ENCODE measurements at places on chromosomes 11 and 22.

- no peak for DNase-seq
Measured at GRCh38 chr11:9990221-9990973, 303.6 kb downstream of the SBF2 start.

GRCh38 chr11:2377511-2378443, 667 bp downstream of the CD81 start:
- DNase-seq, result no peak

- no peak for DNase-seq
Measured at GRCh38 chr22:28857288-28857687, 26.1 kb upstream of the ZNRF3 start.

DNA sequence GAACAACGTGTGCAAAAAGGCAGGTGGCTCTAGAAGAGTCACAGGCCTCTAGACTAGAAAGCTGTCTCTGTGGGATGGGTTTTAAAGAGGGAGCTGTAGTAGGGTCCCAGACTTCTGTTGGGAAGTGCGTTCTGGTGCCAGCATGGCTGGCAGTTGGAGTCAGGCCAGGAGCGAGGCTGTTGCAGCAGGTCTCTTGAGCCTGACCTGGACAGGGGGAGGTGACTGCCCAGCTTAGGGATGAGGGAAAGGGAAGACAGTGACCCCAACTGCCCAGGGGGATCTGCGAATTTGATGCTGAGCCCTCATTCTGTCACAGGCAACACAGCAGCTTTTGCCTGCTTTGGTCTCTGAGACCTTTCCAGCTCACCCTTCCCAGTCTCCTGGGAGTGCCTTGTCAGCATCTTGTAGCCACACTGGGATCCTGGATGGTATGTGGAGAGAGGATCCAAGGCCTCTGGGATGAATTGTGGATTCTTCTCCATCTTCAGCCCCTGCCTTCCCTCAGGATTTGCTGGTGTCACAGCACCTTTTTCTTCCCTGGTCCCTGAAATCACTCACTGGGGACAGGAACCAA, 3.4 kb downstream of the TSKU start:
- no peak for DNase-seq

- no peak for DNase-seq
Measured at GRCh38 chr22:29396126-29396525, 7.8 kb upstream of the AP1B1 start.

DNA sequence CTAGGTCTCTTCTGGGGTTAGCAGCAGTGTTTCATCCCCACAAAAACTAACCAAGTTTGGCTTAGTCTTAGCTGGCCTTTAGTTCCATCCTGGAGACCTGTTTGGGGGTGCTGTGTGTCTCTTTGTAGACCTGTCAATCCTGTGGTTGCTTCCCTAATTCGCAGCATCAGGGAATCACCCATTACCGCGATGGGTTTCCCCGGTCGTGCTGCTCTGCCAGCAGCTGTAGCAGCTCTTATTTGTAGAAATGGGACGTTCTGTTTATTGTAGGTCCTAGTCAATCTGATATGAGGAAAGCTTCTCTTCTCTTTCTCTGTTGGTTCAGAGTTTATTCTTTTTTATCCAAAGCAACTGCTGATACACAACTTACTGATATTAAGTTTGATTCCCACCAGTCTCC, 91.6 kb downstream of the CECR2 start:
- no peak for DNase-seq

DNA sequence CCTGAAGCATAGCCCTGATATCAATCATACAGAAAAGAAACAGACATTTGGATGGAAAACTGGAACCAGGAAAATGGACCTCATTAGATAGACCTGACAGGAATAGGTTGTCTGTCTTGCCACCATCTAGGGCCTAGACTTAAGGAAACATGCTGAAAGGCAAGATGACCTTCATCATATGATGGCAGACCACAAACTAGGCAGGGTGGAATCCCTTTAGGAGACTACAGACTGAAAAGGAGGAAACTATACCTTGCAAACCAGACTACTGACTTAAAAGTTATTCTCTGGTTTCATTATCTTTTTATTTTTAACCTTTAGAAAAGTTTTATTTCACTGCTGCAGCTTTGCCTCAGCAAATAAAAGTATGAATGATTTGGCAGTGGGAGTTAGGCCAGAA, 20.3 kb downstream of the SBF2 start:
- DNase-seq, result no peak

GRCh38 chr11:60912851-60913528, 968 bp upstream of the TMEM109 start:
- no peak for DNase-seq

GRCh38 chr11:32874132-32874531, 18.5 kb upstream of the QSER1 start:
- DNase-seq, result no peak

DNA sequence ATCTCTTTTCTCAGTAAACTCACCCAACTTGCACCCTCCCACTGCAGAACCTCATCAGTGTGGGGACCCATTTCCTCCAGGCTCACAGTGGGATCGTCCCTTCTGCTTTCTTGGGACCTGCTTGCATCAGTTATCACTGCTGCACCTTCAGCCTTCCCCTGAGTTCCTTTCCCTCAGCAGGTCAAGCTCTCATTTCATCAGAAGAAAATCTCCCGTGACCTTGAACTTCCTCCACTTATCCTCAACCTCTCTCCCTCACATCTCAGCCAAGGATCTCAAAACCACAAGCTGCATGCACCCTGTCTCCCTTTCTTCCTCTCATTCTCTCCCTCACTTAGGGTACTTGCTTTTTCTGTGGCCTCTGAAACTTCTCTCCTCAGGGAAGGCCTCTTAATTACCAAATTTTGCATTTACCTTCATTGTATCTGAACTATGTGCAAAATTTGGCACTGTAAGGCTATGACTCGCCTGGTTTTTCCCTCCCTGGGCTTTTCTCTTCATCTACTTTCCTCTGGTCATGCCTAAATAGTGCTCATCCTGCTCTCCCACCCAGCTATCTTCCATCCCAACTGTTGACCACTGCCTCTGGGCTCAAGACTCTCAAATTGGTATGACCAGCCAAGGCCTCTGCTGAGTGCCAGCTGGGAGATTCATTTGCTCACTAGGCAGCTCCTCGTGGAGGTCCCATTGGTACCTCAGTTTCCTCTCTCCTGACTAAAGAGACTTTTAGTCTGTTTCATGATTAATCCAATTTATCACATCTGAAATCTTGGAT, 2.7 kb upstream of the RCE1 start:
- DNase-seq, result no peak

DNA sequence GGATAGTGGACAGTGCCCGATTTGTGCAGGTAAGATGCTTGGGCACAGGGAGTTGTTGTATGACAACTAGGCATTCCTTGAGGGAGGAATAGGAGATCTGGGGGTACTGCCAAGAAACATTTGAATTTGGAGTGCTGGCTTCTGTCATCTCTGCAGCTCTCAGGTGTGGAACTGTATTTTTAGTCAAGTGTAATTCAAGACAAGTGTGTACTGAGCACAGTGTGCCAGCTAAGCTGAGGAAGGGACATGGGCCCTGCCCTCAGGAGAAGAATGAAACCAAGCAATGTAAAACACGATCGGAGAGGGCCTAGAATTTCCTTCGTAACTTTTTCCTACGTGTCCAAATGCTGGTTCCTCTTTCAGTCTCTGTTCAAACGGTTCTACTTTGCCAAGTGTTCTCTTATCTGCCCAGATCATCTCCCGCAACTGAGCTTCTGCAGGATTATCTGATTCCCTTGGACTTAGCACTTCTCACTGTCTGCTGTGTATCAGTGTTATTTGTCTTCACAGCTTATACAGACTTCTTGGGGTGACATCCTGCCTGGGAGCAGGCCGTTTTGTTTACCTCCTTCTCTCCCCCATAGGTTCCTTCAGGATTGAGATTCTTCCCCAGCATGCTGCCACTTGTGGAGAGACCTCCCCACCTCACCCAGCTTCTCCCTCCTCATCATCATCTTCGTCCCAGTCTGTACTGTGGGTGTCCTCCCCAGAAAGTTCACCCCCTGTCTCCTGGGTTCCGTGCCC, 27.6 kb downstream of the ART5 start:
- no peak for DNase-seq

GRCh38 chr11:43947003-43947500, 4.6 kb downstream of the C11orf96 start:
- peak; percentile 8 for DNase-seq

DNA sequence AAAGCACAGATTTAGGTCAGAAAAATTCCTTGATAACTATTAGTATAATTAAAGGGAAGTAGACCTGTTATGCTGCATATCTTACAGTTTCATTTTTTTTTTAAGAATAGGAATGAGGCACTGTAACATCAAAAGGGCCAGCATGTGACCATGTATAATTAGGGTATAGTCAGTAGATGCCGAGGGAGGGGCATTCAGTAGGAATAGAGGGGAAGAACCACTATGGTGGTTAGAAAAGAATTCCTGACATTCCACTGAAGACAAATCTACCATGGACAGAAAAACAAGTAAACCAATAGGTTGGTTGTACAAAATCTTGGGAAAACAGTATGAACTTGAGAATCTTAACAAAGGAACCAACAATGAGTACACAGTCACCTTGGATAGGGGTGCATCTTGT, 78.4 kb upstream of the CCDC179 start:
- no peak for DNase-seq

DNA sequence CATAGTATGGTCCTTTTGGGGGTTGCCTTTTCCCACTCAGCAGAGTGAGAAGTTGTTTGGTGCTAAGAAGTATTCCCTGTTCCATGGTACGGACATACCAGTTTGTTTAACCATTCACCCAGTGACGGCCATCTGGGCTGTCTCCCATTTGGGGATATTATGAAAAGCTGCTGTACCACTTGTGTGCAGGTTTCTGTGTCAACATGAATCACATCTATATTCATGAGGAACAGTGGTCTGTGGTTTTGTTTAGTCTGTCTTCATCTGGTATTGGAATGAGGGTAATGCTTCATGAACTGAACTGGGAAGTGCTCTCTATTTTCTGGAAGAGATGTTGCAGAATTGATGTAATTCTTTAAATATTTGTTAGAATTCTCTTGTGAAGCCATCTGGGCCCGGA, 89.5 kb downstream of the TRMU start:
- DNase-seq, result no peak

DNA sequence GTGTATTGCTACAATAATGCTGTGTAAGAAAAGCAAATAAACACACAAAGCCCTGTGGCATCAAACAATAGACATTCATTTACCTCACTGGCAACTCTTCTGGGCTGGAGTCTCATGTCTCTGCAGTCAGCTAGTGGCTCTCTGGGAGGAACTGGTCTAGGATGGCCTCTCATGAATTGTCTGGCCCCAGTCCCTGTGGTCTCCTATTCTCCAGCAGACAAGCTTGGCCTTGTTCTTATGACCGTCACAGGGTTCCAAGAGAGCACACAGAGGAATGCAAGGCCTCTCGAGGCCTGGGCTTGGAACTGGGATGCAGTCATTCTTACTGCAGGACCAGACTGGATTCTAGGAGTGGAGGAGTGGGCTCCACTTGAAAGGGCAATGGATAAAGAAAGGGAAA, 141.2 kb upstream of the NTM start:
- DNase-seq, result no peak

- no peak for DNase-seq
Measured at GRCh38 chr11:113683481-113684046, 22.5 kb downstream of the TMPRSS5 start.

DNA sequence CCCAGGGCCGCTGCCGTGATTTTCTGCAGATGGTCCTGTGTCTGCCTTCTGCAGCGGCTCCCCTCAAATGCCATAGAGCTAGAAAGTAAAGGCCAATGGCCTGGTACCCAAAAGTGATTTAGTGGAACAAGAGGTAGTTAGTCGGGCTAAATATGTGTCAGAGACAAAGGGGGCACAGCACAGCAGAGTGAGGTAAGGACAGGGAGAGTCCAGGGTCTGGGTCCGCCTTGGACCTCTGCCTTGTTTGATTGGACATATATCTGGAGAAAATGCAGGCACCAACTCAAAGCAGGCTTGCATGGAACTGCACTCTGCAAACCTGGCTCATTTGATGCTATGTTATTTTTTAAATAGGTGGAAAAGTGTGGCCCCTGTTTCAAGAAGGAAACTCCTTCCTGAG, 249.6 kb upstream of the B3GAT1 start:
- no peak for DNase-seq

DNA sequence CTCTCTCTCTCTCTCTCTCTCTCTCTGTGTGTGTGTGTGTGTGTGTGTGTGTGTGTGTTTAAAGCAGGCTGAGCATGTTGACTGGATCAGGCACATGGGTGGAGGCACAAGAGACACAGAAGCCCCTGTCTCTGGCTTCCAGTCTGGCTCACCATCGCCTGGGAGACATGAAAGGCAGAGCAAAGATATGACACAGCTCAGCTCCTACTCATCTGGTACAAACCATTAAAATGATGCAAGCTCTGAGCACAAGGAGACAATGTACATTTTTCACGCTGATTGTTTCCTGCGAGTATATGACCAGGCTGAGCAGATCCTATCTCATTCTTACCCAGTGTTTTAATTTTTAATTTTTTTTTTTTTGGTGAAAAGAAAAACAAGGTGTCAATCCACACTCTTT, 9.5 kb downstream of the SLC6A5 start:
- no peak for DNase-seq

DNA sequence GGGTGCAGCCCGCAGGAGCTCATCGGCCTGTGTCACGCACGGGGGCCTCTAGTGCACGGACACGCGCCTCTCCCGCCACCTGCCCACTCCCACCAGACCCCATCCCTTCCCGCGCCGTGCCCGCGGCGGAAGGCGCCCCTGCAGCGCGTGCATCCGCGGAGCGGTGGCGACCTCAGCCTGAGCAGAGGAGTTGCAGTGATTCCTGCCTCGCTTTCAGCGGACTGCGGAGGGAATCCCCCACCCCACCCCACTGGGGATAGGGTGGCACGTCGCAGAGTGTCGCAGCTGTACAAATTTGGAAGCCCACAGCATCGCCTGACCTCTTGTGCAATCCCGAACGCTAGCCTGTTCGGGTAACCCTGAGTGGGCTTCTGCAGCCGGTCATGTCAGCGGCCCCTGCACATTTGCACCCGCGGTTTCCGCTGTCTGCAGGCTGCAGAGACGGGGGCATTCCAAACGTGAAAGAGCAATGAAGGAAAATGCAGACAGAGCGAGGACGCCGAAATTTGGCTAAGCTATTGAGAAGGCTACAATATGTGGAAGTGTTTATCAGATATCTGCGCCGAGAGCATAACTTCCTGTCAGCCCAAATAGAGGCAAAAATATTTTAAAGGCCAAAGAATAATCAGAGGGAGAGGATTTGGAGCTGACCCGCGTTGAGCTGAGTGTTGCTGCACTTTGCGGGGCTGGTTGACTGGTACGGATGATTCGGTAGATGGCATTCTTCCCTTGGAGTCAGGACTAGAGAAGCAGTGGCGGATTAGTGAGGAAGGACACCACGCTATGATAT, 617 bp upstream of the ARHGAP20 start:
- no peak for DNase-seq
